ENCODE measurements at places on chromosomes 16 and 17.

GRCh38 chr16:5446623-5447240 is 349.1 kb upstream of the EEF2KMT start:
- no peak for DNase-seq

DNA sequence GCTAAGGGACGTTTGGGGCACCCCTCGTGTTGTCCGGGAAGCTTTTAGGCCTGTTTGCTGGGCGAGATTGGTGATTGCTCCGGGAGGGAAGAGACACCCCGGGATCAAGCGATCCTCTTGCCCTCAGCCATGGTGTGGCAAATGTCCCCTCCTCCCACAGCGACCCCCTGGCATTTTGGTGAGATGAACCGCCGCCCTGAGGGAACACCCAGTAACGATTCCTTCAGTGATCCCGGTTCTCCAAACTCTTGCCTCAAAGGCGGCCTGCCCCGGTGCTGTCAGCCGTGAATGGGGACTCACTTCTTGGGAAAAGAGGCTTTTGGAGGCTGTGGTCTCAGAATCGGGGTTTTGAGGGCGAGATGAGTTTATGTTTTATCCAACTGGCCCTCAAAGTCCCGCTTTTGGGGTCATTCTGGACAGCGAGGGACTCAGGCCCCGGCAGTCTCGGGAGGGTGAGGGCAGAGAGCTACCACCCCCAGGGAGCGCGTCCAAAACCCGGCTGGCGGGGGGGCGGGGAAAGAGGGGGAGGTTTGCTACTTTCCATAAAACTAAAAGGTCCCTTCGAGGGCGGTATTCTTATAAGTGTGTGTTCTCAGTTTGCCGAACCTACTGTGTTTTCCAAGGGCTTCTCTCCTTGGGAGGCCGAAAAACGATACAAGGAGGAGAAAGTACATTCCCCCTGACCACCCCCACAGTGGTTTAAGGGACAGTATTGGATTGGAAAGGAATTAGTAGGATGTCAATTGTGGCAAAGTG is 232.7 kb downstream of the MRTFB start:
- DNase-seq: no peak

DNA sequence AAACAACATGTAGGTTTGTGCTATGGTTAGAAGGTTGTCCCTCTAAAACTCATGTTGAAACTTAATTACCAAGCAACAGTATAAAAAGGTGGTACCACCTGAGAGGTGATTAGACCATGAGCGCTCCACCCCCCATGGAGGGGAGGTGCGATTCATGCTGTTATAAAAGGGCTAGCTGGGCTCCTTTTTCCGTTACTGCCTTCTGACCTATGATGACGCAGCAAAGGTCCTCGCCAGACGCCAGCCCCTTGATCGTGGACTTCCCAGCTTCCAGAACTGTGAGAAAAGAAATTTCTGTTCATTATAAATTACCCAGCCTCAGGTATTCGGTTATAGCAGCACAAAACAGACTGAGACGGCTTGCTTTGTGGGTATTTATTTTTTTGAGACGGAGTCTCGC is 167.8 kb downstream of the SNX29 start:
- DNase-seq: no peak

- DNase-seq: no peak
These were observed 73.1 kb downstream of the SREBF1 start for GRCh38 chr17:17763734-17764133.

- no peak for DNase-seq
These were observed 236.7 kb downstream of the ZFHX3 start for GRCh38 chr16:72811188-72811720.

DNA sequence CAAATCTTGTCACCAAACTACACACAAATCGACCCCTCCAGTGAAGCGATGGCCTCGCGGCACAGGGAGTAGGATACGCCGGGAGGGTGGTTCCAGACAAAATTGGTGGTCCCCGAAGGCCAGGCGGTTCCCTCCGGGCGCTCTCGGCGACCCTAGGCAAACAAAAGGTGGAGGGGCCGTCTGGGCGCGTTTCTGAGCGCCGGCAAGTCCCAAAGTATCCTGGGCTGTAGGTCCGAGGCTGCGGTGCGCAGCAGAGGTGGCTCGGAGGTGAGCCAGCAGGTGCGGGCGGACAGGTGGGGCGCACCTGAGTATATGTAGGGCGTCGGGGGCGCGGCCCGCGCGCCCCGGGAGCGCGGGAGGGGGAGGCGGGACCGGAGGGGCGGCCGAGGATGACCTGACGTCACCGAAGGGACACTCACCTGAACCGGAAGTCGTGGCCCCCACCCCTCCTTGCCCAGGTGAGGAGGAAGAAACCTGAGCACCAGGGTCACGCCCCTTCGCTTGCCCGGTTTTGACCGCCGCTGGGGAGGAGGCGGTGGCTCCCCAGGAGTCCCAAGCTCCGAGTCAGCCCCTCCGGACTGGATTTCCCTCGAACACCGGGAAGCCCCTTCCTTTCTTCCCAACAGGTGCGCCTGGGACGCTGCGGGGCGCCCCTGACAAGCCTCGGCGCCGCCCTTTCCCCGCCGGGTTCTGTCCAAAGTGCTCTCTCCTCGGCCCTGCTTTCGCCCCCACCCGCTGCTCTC is at the start of gene CLDN7:
CLDN7 (minus strand) TSS at position 287 of the 743 bp plus-strand sequence. CDS start 435 bp downstream, outside the sequence.
- DNase-seq: no peak

DNA sequence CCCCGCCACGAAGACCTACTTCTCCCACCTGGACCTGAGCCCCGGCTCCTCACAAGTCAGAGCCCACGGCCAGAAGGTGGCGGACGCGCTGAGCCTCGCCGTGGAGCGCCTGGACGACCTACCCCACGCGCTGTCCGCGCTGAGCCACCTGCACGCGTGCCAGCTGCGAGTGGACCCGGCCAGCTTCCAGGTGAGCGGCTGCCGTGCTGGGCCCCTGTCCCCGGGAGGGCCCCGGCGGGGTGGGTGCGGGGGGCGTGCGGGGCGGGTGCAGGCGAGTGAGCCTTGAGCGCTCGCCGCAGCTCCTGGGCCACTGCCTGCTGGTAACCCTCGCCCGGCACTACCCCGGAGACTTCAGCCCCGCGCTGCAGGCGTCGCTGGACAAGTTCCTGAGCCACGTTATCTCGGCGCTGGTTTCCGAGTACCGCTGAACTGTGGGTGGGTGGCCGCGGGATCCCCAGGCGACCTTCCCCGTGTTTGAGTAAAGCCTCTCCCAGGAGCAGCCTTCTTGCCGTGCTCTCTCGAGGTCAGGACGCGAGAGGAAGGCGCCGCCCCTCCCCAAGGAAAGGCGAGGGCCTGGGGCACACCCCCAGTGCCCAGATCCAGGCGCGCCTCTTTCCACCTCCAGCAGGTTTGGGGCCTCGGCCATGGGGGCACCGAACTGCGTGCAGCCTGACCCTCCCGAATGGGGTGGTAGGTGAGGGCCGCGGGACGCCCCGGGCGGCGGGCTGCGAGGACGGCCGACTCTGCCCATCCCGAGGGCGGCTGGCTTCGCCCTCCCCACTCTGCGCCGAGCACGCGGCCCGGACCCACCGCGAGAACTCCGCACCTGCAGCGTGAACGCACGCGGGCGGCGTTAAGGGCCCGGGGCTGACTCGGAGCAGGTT is 664 bp downstream of the HBQ1 start:
- peak; percentile 82 for DNase-seq

GRCh38 chr17:74082886-74083285 is 120.6 kb upstream of the RPL38 start:
- DNase-seq: no peak

- peak; percentile 59 for DNase-seq
These were observed at the start of gene RTN4RL1 for GRCh38 chr17:2025220-2025621. RTN4RL1 (minus strand) TSS chr17:2025334; CDS start chr17:2024865, 469 bp downstream.

DNA sequence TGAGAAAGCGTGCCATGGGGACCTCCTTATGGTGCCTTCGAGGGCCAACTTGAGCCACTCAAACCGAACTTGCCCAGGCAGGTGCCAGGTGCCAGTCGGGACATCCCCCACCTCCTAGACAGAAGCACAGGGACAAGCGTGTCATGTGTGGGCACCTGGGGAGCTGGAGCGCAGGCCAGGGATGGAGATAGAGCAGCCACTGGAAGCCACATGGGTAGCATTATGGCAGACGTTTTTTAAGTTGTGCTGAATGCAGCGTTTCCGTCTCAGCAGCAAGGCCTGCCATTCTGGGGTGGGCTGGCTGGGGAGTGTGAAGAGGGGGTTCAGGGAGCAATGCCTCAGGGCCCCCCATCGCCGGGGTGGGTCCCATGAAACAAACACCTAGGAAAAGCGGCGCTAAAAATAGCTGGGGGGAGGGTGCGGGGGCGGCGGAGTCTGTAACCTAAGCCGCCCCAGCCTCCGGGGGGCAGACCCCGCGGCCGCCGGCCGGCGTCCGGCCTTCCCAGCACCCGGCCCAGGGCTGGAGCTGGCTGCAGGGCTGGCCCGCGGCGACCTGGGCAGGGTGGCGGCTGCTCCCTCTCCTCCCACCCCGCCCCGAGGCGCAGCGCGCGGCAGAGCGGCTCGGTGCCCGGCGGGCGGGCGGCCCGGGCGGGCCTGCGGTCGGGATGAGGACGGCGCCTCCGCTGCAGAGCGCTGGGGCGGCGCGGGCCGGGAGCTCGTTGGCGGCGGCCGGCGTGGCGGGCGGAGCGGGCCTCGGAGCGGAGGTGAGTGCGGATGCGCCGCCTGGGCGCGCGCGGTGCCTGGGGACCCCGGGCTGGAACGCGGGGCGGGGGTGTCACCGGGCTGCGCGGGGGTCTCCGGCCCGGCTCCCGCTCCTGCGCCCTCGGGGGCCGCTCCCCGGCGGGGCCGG is at the start of gene ZNF469:
ZNF469 (plus strand) TSS at position 469 of the 910 bp plus-strand sequence. CDS start 44,512 bp downstream, outside the sequence.
- DNase-seq: no peak

GRCh38 chr16:49586466-49587450 is 213.2 kb downstream of the C16orf78 start:
- no peak for DNase-seq

GRCh38 chr16:55576384-55576783 is 9.9 kb downstream of the CAPNS2 start:
- DNase-seq: no peak

- no peak for DNase-seq
These were observed 217.6 kb upstream of the CPHXL start for GRCh38 chr16:75943705-75944514.

DNA sequence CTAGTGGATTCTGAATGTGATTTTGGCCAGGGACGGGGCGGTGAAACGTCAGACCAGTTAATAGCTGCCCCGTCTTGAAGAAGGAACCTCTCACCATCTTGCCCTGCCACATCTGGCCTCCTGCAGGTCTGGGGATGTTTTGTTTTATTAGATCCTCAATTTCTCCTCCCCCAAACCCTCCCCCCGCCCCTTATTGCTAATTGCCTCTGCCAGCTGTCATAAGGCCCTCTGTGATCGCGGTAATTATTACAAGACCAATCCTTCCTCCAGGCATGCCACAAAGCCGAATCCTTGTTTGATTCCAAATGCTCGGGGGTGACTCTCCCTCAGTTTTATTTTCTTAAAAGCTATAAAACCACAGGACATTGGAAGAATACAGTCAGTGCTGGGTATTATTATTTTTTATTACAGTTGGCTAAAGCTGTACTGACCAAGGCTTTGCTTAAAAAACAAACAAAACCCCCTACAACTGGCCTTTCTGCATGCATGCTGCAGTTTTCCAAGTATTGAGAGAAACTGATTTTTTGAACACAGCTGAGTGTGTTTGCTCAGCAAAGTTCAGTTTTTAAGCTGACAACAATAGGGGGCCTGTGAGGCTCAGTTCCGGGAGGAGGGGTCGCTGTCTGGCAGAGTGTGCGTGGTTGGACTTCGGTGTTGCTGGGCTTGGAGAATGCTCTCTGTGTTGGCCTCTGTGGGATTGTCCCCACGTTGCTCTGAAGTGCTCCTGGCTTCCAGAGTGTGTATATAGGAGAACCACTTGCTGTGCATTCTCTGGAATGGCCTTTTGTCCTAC is 1.7 kb downstream of the KSR1 start:
- peak; percentile 28 for DNase-seq

GRCh38 chr17:40313668-40314583 is 4.9 kb downstream of the RARA start:
- DNase-seq: no peak

DNA sequence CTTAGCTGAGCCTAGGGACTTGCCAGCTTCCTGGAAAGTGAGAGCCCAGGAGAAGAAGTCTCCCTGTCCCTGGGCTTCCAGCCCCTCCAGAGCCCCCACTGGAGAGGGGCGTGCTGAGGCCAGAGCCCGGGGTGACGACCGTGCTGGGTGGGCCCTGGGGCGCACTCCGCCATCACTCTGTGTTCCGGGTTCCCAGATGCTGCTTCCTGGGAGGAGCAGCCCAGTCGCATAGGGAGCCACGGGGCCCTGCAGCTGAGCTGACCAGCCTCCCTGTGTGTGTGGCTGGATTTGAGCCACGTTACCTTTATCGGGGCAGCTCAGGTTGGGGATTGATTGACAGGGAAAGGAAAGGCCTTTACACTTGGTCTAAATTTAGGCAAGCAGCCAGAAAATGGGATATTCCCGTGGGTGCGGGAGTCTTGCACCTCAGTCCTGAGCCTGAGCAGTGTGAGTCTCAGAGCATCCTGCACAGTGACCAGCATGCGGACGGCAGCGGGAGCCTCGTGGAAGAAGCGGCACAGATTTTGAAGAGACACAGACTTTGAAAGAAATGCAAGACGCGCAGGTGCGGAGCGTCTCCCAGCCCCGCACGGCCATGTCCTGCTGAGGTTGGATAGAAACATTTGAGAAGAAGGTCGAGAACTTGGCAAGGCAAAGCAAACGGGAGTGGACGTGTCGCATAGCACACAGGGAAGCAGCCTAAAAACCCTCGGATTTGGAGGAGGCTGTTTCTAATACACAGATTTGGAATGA is 51.3 kb upstream of the ZNF750 start:
- DNase-seq: no peak

GRCh38 chr17:48194097-48194550 is 86.6 kb downstream of the SNX11 start:
- DNase-seq: peak; percentile 32

- no peak for DNase-seq
These were observed 208.9 kb upstream of the WSCD1 start for GRCh38 chr17:5861246-5861645.

GRCh38 chr16:49463529-49463928 is 89.9 kb downstream of the C16orf78 start:
- peak; percentile 67 for DNase-seq

GRCh38 chr16:75579281-75579834 is 13.2 kb downstream of the GABARAPL2 start:
- DNase-seq: no peak

- DNase-seq: no peak
These were observed 9.7 kb downstream of the DYNLL2 start for GRCh38 chr17:58092797-58093385.

GRCh38 chr16:86960266-86960665 is 356.9 kb downstream of the C16orf95 start:
- no peak for DNase-seq

DNA sequence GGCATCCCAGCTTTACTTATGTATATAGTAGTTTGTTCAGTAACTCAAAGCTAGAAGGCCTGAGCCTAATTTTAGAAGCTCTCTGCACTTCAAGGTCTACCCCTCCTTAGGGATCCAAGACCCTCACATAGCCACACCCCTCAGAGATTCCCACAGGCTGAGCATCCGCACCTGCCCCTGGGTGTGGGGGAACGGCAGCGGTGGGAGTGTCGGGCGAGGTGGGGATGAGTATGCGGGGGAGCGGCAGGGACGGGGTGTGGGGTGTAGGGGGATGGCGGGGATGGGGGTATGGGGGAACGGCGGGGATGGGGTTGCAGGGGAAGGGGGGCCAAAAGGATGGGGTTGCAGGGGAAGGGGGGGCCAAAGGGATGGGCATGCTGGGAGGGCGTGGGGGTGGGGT is 24.9 kb upstream of the BEAN1 start:
- DNase-seq: no peak
